ENCODE measurements at places on chromosomes 12 and 14.

GRCh38 chr12:79686171-79686570 is 4.6 kb downstream of the PAWR start:
- no peak for DNase-seq

- no peak for DNase-seq
These were observed 198.9 kb downstream of the CACNA1C start for GRCh38 chr12:2251526-2252209.

DNA sequence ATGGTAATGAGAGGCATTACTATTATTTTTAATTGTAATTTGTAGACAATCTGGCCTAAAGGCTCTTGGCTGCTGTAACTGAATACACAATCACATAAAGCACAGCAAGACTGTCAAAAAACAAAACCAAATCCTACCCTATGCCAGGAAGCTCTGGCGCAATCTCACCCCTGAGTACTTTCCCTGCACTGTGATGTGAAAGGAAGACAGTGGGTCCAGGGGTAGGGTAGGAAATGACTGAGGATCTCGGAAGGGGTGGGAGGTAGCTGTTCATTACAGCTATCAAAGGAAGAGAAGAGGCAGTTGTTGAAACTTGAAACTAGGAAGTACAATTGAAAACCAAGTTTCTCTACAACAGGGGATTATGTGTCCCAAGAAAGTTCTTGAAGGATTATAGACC is 202.8 kb downstream of the ANO2 start:
- DNase-seq, result no peak

DNA sequence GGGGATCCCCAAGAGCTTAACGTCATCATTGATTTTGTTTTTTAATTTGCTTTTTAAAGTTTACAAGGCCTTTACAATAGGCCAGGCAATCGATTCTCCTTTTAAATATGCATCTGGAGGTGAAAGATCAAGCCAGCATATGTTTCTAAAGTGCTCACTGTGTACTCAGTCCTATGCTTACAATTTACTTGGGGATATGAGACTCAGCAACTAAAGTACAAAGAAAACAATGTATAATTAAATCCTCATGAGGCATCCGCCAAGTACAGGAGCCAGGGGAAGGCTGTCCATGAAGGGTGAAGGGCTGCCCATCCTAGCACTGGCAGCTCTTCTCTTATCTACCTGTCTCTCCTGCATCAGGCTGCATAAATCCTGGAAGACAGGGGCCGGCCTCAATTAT is 11.8 kb downstream of the CCDC92 start:
- DNase-seq, result no peak

- no peak for DNase-seq
These were observed 1981.7 kb upstream of the FLRT2 start for GRCh38 chr14:83548061-83548839.

- no peak for DNase-seq
These were observed 1.4 kb downstream of the NFKBIA start for GRCh38 chr14:35403114-35403602.

- no peak for DNase-seq
These were observed 249.2 kb upstream of the AMIGO2 start for GRCh38 chr12:47328831-47329545.

GRCh38 chr12:111444314-111444924 is 38.7 kb downstream of the SH2B3 start:
- DNase-seq, result no peak

DNA sequence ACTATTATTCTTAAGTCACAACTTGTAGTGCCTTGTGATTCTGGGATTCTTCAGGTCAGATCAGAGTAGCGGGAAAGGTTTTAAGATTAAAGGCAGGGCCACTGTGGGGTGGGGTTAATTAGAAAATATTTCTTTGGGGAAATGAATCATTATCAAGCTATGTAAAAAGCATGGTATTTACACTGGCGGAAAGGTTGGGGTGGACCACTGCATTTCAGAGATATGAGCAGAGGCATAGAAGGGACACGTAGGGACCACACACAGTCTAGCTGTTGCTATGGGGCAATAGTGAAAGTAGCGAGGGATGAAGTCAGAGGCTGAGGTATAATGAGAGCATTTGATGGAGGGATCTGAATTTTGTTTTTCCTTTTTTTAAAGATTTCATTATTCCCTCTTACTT is 31.7 kb upstream of the KCNH3 start:
- DNase-seq, result no peak

GRCh38 chr14:27145170-27145569 is 547.3 kb upstream of the NOVA1 start:
- DNase-seq, result no peak
